ENCODE measurements at places on chromosomes 5 and 9. TPM values are rescaled to one million over a fixed set of nuclear protein-coding genes. Genes with fewer than 3 reads are reported as not detected.

DNA sequence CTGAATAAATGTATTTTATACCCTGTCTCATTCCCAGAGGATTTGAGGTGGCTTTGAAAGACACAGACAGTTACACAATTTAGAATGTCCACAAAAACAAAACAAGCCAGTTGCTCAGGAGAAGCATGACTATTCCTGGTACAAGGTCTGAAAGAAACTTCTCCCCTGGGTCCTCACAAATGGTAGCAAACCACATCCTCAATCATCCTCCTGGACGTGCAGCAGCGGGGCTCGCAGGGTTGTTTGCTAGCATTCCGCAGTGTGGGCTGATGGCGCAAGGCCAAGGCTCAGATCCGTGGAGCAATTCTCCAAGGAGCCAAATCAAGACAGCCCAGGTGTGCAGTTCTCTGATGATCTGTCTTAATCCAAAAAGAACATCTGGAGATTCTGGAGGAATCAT lies 210.3 kb downstream of the ACTL7B start:
- no peak for DNase-seq

- DNase-seq, result no peak
Measured at GRCh38 chr9:112869041-112869529, 21.6 kb downstream of the SLC46A2 start.

GRCh38 chr9:84151640-84152039 lies 171.0 kb downstream of the RMI1 start:
- DNase-seq, result no peak

The FGF18 gene
- total RNA-seq, result 0.57 TPM

- peak; percentile 45 for DNase-seq
Measured at GRCh38 chr5:142720641-142721271, 34.9 kb upstream of the FGF1 start.

GRCh38 chr5:74889523-74890105 lies 23.4 kb upstream of the FAM169A start:
- DNase-seq, result no peak

DNA sequence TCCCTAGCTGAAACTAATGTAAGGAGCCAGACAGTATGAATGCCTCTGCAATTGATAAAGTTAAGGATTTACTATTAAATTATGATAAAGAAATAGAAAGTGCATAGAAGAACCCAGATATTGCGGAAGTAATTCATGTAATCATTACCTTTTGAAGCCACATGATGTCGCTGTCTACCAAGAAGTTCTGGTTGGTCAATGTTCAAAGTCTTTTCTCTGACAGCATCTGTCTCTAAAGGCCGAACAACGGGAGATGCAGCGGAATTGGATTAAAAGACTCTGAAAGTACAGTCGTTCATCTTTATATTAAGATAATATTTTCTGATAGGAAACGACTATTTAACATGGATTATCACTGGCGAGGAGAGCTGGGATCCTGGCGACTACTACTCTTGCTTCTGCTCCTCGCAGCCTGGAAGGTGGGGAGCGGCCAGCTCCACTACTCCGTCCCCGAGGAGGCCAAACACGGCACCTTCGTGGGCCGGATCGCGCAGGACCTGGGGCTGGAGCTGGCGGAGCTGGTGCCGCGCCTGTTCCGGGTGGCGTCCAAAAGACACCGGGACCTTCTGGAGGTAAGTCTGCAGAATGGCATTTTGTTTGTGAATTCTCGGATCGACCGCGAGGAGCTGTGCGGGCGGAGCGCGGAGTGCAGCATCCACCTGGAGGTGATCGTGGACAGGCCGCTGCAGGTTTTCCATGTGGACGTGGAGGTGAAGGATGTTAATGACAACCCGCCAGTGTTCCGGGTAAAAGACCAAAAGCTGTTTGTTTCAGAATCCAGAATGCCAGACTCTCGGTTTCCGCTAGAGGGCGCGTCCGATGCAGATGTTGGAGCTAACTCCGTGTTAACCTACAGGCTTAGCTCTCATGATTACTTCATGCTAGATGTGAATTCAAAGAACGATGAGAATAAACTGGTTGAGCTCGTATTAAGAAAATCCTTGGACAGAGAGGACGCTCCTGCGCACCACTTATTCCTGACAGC lies at the start of gene PCDHA8:
Gene PCDHA8 (plus strand): TSS at position 210 of the 985 bp plus-strand sequence. CDS start 135 bp downstream, at position 345.
- peak; percentile 86 for DNase-seq

DNA sequence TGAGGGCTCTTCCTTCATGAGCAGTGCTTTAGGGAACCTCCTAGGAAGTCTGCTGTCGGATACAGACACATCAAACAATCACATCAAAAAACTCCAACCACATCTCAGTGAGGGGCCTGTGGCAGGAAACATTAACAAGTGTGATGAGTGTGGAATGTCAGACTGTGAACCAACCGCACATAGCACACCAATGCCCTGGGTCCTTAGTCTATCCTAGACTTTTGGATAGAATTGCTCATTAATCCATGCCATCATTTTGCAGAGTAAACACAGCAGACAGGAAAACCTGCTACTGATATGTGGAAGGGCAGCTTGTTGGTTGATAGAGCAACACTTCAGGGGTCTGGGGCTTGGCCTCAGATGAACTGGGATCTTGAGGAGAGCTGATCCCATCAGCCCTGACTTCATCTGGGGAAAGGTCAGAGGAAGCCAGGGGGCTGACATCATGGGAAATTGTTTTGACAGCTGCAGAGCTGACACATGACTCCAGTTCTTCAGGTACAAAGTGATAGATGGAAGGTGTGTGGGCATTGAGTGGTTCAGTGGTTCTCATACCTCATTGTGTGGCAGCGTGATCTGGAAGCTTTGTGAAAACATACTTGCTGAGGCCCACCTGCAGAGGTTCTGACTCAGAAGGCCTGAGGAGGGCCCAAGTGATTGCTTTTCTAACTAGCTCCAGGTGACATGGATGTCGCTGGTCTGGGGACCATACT lies 193.3 kb downstream of the DIRAS2 start:
- no peak for DNase-seq

The UGT3A2 gene
- 13.5 TPM for total RNA-seq

- no peak for DNase-seq
Measured at GRCh38 chr9:133505901-133506652, 18.7 kb downstream of the MYMK start.

The IDNK gene
- 2.8 TPM for total RNA-seq

- DNase-seq, result no peak
Measured at GRCh38 chr9:17216011-17216410, 81.2 kb downstream of the CNTLN start.

DNA sequence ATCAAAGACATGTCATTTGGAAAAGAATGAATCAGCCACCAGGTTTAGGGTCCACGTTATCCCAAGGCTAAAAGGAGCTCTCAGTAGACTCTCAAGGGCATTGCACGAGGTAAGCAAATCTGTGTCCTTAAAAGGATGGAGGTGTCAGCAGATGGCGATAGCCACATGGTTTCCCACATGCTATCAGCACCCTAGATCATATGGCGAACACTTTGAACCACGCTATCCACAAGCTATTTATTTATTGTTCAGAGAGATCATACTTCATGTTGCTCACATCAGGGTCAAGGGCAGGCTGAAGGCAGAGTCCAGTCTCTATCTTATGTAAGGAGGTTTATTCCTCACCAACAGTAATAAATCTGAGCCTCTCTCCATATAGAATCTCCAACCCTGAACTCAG lies 43.7 kb downstream of the CDH6 start:
- DNase-seq, result peak; percentile 49

- no peak for DNase-seq
Measured at GRCh38 chr5:92969781-92970237, 611.2 kb downstream of the NR2F1-AS1 start.

DNA sequence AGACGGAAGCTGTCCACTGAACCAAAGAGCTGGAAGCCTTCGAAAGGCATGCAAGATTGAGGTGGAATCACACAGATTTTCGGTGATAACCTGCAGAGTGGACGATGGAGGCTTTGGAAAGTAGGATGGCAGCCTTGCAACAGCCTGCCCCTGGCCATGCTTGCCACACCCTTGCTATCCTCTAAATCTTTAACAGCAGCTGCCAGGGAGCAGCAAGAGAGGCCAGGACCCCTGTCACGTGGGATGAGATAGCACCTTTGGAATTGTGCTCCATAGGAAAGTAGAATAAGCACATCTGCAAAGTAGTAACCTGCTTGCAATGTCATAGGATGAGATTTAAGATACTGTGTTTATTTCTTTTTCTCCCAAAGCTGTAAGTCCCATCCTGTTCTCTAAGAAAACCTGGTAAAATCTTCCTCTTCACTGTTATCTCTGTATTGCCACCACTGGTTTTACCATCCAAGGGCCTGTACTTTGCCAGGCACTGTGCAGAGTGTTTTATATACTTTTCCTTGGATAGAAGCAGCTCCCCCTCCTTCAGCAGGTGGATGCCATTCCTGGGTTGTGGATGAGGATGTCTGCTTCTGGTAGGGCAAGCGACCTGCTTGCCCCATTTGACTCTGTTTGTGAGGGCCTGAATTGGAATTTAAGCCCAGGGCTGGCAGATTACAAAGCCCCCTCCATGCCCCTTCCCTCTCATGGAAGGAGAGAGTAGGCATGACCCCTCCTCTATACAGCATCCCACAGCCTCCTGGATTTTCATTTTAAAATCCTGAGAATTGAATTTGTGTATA lies 10.1 kb downstream of the TRIO start:
- DNase-seq, result no peak

DNA sequence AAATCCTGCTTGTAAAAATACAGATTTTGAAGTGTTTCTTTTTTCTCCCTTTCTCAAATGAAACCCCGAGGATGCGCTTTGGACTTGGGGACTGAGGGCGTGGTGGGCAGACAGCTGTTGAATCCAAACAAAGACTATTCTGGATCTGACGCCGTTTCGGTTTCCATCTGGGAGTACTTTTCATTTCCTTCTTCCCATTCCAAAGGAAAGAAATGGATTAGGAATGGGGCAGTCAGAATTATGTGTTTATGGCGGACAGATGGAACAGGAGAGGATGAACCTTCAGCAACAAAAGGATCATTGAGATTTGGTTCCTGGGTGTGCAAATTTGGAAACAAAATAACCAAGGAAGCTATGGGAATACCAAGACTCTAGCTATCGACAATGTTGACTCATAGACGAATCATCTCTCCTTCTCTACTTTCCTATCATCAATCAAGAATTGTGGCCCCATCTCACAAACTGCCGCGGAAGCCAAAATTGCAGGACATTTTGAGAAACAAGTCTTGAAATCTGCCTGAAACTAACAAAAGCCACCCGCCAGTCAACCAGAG lies 300.6 kb downstream of the PARP8 start:
- DNase-seq, result no peak

DNA sequence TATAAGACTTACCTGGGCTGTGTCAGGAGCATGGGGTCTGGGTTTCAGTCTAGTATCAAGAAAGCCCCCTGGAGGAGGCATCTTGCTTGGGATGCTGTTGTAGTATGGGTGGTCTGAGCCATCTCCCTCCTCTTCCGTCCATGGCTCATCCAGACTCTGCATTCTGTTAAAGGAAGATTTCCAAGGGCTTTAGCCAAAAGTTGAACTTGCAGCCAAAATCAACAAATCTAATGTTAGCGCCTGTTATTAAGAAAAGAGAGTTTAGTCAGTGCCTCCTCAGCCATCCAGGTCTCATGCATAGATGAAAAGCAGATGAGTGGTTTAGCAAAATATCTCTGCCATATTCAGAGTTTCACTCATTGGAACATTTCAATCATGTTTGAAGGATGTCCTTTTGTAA lies 55.6 kb downstream of the S1PR3 start:
- DNase-seq, result no peak

The CDH6 gene
- total RNA-seq, result 1.1 TPM

GRCh38 chr9:70526902-70527301 lies 112.4 kb upstream of the KLF9 start:
- no peak for DNase-seq

DNA sequence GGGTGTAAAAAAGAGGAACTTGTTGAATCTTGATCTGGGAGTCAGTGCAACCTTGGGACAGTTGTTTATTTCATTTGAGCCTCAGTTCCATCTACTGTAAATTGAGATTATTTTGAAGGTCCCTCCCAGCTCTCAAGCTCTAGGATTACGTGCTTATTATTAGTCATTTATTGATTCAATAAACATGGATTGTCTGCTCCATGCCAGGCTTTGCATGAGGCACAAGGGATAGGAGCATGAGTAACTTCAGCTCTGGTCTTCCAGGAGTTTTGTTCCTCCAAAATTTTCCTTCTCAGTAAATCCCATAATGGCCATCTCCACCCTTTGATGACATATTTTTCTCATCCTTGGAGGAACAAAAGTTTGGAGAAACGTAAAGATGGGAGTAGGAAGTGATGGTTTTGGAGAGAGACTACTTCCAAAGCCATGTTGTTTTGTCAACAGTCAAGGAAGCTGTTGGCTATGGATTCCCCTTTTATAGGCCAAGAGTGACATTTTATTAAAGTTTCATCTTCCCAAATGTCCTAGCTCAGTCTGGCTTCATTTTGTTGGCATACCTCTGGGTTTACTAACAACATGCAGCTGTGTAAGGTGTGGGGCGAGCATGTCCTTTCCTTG lies 244.6 kb downstream of the DMRT2 start:
- DNase-seq, result no peak

The PCDHGA1 gene
- 1.8 TPM for total RNA-seq

The SHISAL2B gene
- 106 TPM for total RNA-seq

The CTSV gene
- 256 TPM for total RNA-seq

GRCh38 chr9:79390077-79390698 lies 181.6 kb upstream of the TLE4 start:
- no peak for DNase-seq

DNA sequence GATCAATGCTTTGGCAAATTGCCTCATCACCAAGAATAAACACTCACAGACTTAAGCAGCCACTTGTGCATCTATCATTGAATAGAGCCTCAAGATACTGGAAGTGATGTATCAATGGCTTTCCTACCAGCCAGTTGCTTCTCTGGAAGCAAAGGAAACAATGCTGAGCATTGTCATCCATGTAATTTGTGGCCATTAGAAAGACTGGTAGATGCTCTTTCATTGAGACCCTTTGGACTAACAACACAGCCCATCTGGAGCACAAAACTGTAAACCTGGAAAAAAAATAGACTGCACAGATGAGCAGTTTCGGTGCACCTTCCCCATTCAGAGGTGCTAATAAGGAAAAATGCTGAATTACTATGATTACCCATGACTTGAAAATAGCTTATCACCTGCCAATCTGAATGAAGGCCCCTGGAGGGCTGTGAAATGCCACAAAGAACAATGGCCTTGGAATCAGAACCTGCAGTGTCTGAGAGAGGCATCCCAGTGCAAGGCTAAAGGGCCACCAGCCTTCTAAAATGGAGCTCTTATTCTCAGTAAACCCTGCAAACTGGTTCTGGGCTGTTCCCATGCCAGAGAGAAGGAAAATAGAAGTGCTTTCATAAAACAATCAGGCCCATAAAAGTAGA lies 127.5 kb downstream of the RFK start:
- peak; percentile 77 for DNase-seq

All from endodermal cell (in vitro differentiated cells).